ENCODE measurements at places on chromosomes 1 and 21.
A peak's percentile ranks its signal among the peaks of the same experiment; 100 is the strongest.

DNA sequence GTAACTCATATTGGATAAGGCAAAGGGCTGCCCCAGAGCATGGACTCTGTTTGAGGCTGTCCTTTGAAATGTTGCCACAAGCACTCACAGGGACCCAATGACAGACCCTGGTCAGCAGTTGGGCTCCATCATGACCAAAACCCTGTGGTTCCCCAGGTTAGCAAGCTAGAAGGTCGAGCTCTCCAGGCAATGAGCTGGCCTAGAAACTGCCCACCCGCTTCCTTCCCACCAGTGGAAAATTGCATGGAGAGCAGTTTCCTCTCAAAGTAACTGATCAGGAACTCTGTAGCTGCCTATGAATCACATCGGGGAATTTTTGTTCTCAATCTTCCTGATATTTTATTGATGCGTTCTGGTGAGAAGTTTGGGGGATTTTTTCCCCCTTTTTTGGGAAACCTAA lies 52.8 kb downstream of the FHAD1 start:
- DNase-seq, result peak; percentile 67

DNA sequence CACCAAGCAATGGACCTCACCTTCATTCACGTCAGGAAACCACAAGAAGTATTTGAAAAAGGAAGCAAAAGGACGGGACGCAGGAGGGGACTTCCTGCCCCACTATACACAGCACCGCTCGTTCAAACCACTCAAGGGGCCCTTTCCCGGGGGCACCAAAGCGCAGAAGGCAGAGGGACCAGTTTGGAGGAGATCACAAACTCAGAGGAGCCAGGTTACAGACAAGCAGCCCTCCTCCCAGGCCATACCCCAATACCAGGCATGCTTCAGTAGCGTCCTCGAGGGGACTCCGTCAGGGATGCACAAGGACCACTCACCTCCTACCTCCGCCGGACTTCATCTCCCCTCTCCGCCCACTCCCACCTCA lies 685 bp downstream of the CRTC2 start:
- DNase-seq, result peak; percentile 31

- no peak for DNase-seq
These were observed 34.6 kb upstream of the TNFSF4 start for GRCh38 chr1:173241528-173242347.

- no peak for DNase-seq
These were observed 6.7 kb upstream of the TNFRSF8 start for GRCh38 chr1:12056331-12056841.

GRCh38 chr1:7351649-7352048 lies 419.4 kb upstream of the VAMP3 start:
- DNase-seq, result no peak

DNA sequence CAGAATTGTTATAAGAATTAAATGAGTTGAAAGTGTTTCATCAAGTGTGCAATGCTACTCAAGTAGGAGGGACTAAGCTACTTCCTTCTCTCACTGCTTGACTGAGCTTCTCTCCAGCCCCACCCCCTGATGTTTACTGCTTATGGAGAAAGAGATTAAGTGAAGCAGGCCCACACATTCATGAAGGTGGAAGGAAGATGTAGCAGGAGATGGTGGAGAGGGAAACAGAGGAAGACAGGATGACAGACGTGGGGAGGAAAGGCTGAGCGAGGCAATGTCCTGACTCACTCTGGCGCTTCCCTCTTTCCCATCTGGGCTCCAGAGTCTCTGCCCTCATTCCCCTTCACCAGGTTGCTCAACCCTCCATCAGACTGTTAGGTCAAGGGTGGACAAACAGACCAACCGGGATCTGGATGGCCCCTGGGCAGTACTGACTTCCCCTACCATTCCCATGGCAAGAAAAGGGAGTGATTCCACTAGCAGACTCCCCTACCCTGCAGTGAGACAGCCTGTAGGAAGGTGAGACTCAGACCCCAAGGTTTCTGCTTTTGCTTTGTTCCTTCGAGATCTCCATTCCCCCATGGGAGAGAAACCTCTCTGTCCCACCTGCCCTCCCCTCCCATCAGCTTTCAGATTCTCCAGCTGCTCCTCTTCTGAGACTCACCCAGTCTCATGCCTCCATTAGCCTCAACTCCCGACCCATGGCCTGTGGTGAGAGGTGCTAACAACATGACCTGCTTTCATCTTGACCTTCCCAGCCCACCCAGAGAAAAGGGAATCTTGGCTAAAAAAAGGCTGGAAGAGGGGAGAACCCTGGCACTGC lies 3.1 kb upstream of the ARHGEF2 start:
- peak; percentile 70 for DNase-seq

DNA sequence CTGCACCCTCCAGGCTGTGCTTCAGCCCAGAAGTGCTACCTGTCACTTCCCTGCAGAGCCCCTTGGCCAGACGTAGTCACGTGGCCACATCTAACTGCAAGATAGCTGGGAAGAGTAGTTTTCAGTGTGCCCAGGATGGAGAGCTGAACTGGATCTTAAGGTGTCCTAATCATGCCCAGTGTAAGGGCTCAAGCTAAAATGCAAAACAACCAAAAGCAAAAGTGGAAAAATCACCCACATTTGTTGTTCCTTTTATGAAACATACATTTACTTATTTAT lies 59.4 kb upstream of the ROR1 start:
- DNase-seq, result no peak

DNA sequence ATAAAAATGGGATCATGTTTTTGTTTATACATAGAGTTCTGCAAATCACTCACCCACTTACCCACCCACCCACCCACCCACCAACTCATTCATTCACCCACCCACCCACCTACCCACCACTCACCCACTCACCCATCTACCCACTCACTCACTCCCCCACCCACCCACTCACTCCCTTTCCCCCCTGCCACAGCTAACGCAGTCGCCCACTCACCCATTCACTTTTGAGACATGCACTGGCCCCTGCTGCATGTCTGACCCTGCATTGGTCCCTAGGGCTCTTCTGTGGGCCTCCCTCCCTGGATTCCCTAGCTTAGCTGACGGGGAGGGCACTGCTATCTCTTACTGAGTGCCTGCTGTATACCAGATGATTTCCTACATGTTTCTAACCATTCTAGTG lies 100.4 kb upstream of the CSF3R start:
- DNase-seq, result no peak

GRCh38 chr1:183970516-183971300 lies 66.8 kb downstream of the COLGALT2 start:
- DNase-seq, result no peak

GRCh38 chr1:20947409-20947808 lies 160.3 kb upstream of the HP1BP3 start:
- no peak for DNase-seq

Measured in suppressor macrophage treated with lipopolysaccharide for 4 hours (primary cell).